ENCODE measurements at places on chromosomes 6 and 20.

DNA sequence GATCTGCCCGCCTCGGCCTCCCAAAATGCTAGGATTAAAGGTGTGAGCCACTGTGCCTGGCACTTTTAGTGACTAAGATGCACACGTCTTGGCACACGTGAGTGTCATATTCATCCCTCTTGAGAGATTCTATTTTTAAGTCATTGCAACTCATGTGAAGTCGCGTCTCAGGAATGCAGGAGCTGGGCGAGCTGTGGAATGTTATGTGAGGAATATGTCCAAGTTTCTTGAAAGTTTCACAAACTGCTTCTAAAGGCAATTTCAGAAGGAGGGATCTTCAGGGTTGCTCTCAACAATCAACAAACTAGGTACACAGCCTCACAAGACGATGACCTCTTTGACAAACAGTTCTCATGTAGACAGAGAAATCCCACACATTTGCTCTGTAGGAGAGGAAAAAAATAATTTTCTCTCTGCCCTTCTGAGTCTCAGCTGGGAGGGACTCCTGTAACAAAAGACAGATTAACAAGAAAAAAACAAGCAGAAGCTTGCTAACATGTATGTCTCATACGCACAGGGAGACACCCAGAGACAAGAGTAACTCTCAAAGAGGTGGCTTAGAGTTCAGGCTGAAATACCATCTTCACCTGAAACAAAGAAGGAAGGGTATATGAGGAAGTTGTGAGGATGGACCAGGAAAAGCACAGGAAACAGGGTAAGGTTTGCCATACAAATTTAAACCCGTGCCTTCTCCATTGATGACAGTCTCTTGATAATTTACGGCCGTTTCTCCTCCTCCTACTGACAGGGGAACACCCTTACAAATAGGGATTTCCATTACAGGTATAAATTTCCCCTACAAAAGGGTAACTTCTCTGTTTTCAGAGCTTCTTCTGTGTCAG lies 45.3 kb upstream of the FAM50B start:
- DNase-seq = no peak

- DNase-seq = no peak
Measured at GRCh38 chr6:5930968-5931367, 75.8 kb downstream of the NRN1 start.

- no peak for DNase-seq
Measured at GRCh38 chr6:63352544-63353285, 32.9 kb upstream of the LGSN start.

GRCh38 chr6:147540075-147540474 lies 31.6 kb downstream of the SAMD5 start:
- DNase-seq = no peak

GRCh38 chr6:62974452-62974851 lies 236.8 kb upstream of the FKBP1C start:
- DNase-seq = no peak

DNA sequence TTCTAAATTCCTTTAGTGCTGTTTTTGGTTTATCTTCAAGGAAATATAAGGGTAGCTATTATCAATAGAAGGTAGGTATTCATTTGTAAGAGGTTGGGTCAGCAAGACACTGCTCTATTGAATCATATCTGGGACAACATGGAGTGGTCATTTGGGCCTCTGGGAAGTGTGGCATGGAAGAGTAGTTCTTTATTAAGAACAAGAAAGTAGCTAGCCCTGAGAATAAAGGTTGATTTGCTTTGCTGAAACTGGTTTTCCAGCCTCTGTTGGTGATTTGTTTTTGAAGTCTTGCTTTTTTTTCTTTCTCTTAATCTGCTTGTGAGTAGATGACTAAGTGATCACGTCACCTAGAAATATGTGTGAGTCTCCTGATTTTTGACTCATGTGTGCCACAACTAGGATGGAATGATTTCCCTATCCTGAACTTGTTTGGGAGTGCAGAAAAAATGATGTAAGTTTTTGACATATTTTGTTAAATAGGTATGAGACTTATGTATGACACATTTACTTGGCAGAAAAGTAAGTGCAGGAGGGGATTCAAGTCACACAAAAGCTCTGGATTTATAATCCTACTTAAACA lies 381.8 kb downstream of the CENPW start:
- DNase-seq = no peak

DNA sequence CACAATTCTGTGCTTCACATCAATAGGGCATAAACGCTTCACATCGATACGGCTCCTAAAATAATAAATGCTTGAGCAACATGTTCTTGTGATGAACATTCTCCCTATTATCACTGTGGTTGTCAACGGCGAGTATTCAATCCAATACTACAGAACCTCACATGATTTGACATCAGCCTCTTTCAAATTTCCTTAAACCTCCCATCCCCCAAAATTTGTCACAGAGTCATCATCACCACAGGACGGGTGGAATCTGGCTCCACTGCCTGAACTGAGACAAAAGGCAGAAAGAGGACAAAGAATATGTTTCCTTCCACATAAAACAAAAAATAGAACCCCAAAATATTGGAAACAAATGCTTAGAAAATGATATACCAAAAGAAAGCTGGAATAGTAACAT lies 7.3 kb downstream of the THEMIS start:
- no peak for DNase-seq

- DNase-seq = no peak
Measured at GRCh38 chr6:7991536-7991935, 72.7 kb downstream of the BLOC1S5 start.

GRCh38 chr6:74133073-74133472 lies 437.1 kb downstream of the CD109 start:
- DNase-seq = no peak

DNA sequence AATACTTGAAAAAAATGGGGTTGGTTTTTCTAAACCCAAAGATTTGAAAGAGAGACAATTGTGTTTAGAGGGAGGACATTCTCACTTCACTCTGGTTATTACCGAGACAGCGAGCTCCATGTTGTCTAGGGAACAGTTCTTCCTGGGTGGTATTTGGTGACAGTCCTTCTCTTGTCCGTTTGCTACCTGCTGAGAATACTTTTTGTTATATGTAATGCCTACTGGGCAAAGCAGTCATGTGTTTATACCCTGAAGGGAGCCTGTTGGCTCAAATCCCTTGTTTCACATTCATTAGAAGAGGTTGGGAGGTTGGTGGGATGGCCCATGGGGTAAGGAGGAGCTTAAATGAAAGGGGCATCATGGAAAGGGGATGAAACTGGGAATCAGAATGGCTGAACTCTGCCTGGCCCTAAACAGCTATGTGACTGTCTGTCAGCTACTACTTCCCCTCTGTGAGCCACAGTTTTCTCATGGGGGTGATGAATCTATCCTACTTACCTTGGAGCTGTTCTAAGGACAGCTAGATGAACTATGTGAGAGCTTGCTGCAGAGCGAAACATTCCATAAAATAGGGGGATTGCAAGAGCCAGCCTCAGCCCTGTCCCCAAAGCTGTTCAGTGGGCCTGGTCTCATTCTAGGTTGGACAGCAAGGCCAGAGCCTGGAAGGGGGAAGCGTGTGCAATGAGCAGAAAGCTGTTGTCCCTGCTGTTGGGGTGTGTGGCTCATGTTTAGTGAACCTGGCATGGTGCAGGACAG lies 43.5 kb downstream of the FNDC1 start:
- no peak for DNase-seq

DNA sequence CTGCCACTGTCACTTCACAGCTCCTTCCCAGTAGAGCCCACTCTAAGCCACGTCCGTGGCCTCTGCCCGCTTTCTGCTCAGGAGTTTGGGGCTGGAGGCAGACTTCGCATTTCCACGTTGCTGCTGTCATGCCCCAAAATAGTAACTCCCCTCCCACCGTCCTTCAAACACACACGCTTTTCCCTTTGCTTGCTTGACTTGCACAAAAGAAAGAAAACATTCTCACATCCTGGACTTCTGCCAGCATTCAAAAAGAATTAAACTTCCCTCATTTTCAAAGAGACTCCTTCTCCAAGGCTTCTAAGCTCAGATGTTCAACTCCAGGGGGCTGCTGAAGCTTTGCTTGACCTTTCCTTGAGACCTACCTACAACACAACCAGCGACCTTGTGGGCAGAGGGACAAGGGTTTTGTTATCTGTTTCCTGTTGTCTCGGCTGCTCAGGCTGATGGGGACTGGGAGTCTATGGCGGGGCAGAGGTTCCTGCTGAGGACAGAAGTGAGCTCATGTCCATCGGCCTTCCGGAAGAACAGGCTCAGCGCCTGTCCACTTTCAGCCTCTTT lies 263.8 kb upstream of the FOXQ1 start:
- DNase-seq = no peak

GRCh38 chr6:162478192-162478671 lies 249.3 kb downstream of the PRKN start:
- no peak for DNase-seq

GRCh38 chr6:66336176-66336575 lies 629.1 kb upstream of the EYS start:
- DNase-seq = no peak

DNA sequence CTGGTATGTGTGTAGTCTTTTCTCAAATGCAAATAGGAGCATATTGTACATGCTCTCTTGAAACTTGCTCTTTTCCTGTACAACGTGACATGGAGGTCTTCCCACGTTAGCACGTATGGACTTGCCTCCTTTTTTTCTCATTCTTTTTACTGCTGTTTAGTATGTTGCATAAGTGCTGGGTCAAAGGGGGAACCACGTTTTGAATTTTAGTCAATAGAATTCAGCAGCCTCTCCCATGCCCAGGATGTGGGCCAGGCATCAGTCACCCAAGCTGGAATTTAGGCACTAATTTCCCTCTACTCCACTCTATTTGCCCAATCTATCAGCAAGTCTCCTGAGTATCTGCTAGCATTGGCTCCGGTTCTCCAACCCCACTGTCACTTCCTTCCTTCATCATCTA lies 41.5 kb upstream of the RNF24 start:
- DNase-seq = no peak

DNA sequence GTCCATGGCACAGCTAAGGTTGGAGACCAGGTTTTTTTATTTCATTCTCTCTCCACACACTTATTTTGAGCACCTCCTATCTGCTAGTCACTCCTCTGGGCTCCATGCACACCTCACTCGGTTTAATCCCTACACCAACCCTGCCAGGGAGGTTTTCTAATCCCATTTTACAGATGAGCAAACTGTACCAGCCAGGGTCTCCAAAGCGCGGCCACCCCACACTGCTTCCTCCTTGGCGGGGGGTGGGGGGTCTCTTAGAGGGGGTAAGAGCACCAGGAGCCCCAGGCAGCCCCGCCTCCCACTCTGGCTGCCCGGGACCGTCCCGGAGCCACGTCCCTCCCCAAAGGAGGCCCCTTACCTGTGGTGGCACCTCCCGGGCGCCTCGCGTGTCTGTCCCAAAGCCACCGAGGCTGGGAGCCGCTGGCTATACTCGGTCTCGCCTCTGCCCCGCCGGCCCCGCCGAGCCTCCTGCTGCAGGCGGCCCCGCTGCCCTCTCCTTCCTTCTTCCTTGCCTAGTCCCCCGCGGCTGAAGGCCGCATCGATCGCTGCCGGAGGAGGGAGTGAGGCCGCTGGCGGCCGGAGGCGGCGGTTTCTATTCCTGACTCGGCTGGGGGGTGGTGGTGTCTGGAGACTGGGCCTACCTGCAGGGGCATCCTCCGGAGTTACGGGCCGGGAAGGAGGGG lies at the start of gene KCNS1:
KCNS1 (minus strand) TSS at position 565 of the 683 bp plus-strand sequence. CDS start 1,891 bp downstream, outside the sequence.
- no peak for DNase-seq

GRCh38 chr6:154229786-154230185 lies 126.8 kb downstream of the IPCEF1 start:
- DNase-seq = no peak

GRCh38 chr6:107652526-107653182 lies 162.7 kb downstream of the SOBP start:
- no peak for DNase-seq

DNA sequence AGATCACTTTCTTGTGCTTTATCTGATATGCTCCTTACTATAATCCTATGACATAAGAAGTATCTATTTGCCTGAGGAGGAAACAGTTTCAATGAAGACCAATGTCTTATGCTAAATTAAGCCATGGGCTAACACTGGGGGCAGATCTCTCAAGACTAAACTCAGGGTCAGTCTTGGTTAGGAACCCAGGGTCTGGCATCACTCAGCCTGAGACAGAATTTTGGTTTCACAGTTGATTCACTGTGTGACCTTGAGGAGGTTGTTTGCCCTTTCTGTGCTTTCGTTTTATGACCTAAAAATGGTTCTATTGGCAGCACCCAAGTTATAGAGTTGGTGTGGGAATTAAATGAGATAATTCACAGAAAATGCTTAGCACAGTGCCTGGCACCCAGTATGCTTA lies 4.9 kb upstream of the BCAS1 start:
- DNase-seq = no peak

- DNase-seq = no peak
Measured at GRCh38 chr6:37061157-37061804, 55.8 kb downstream of the FGD2 start.

DNA sequence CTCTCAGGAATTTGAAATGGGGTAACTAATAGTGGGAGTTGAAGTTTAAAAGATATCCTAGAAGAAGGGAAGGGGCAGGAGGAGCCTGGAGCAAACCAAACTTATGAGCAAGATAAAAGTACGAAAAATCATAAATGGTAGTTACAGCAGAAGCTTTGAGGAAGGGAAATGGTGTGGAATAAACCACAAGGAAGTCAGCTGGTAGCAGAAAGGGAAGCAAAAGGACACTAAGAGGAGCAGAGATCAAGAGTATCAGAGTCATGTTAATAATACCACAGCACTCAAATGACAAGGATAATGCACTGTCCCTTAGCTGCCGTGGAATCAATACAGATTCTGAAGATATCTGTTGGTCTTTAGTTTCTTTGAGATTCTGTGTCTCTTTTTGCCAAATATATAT lies 44.9 kb upstream of the CCDC28A start:
- no peak for DNase-seq

- no peak for DNase-seq
Measured at GRCh38 chr6:169960003-169960344, 208.6 kb downstream of the ERMARD start.

DNA sequence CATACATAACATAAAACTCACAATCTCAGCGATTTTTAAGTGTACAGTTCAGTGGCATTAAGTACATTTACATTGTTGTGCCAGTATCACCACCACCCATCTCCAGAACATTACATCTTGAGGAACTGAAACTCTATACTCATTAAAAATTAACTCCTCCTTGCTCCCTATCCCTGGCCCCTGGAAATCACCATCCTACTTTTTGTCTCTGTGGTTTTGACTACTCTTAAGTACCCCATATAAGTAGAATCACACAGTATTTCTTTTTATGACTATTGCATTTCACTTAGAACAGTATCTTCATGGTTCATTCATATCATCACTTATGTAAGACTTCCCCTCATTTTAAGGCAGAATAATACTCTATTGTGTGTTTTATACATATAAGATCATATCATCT lies 1108.1 kb downstream of the GRIK2 start:
- DNase-seq = no peak

- DNase-seq = no peak
Measured at GRCh38 chr6:126831461-126831860, 287.0 kb upstream of the RSPO3 start.

- DNase-seq = no peak
Measured at GRCh38 chr6:158474961-158475343, 84.9 kb upstream of the TMEM181 start.

DNA sequence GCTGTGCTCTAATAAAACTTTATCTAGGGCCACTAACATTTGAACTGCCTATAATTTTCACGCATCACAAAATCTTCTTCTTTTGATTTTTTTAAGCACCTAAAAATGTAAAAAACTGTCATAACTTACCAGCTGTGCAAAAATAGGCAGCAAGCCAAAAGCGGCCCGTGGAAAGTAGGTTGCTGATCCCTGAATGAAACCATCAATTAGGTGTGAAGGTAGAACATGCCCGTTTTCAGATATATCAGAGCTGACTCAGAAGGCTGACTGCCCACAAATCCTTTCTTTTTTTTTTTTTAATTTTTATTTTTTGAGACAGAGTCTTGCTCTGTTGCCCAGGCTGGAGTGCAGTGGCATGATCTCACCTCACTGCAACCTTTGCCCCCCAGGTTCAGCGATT lies 4.9 kb upstream of the IPCEF1 start:
- DNase-seq = no peak

All from NK-92 treated with Interleukin-12 subunit alpha and Interleukin-12 subunit beta, amount 100 ng/mL, for 24 hours (cell line).